Activated naive CD4-positive, alpha-beta T cell treated with anti-CD3 and anti-CD28 coated beads, Interleukin-2, amount 50 U/mL, for 16 hours (primary cell): ENCODE measurements at places on chromosomes 11 and 22.

- DNase-seq, result no peak
Observed at GRCh38 chr11:131307506-131307905, 62.9 kb upstream of the NTM start.

DNA sequence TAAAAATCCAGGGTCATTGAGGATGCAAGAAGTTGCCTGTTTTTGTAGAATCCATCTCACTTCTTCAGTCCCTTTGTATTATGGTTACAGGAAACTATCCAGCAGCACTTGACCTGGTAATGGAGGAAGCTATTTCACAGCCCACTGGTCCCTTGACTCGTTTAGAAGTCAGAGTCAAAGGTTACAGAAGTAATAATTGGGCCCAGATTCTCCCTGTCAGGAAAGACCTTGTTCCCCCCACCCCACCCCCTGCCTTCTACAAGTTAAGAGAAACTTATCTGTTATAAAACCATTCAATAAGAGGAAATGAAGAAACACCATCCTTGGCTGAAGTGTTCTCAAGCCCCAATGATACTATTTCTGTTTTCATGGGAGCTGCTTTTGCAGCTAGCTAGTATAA is 65.8 kb downstream of the CSTPP1 start:
- no peak for DNase-seq

DNA sequence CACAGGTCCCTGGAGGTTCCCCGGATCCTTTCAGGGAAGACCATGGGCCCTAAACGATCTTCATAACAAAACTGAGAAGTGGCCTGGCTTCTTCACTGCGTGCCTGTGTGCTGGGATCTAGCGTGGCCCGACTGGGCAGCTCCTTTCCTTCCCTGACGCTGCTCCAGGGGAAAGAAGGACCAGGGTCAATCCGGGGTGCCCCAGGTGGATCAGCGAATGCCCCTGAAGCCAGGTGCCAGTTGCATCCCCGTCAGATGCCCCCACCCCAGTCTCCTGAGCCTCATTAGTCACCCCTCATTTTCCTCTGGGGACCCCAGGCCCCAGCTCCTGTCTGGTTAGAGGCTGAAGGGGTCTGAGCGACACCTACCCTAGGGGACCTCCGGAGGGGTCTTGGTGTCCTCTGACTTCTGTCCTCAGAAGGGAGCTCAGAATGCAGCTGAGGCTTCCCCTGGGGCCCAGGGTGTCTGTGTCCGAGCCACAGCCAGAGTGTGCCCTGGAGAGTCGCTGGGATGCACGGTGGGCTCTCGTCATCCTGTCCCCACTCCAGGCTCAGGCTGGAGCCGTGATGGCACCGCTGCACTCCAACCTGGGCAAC is 18.7 kb upstream of the MUC6 start:
- no peak for DNase-seq

GRCh38 chr11:109972181-109972715 is 120.9 kb upstream of the ZC3H12C start:
- DNase-seq, result no peak
